CD4-positive, CD25-positive, alpha-beta regulatory T cell (primary cell): ENCODE measurements at places on chromosomes 5 and 9.

- peak overlapping the region; percentile 96 for H3K4me3 ChIP-seq
- peak overlapping the region; percentile 92 for H3K27ac ChIP-seq
- no peaks in the 10 kb centered on the region for H3K36me3 ChIP-seq
- H3K27me3 ChIP-seq, result no peaks in the 10 kb centered on the region
- peaks cover 38% of the 10 kb centered on the region for H3K4me1 ChIP-seq
- peak; percentile 29 for DNase-seq
Measured at GRCh38 chr5:103120607-103121200, 603 bp downstream of the PPIP5K2 start.

GRCh38 chr9:107455425-107456135 is 34.0 kb downstream of the KLF4 start:
- H3K27me3 ChIP-seq, result no peaks in the 10 kb centered on the region
- no peaks in the 10 kb centered on the region for H3K36me3 ChIP-seq
- DNase-seq, result no peak
- H3K27ac ChIP-seq, result no peak overlapping the region
- no peaks in the 10 kb centered on the region for H3K4me1 ChIP-seq
- no peak overlapping the region for H3K4me3 ChIP-seq

GRCh38 chr5:5139777-5140478 is at the start of gene ADAMTS16:
Gene ADAMTS16 (plus strand): TSS chr5:5140330. CDS start chr5:5140468, 138 bp downstream.
- no peak within 1 kb of the TSS for H3K4me3 ChIP-seq
- H3K36me3 ChIP-seq, result no peaks in the 10 kb centered on the region
- peaks cover 6% of the 10 kb centered on the region for H3K27me3 ChIP-seq
- H3K4me1 ChIP-seq, result no peaks in the 10 kb centered on the region

GRCh38 chr5:142107736-142108431 is 695 bp upstream of the NDFIP1 start:
- peaks cover 36% of the 10 kb centered on the region for H3K4me1 ChIP-seq
- peak overlapping the region; percentile 46 for H3K4me3 ChIP-seq
- DNase-seq, result no peak
- H3K36me3 ChIP-seq, result no peaks in the 10 kb centered on the region

DNA sequence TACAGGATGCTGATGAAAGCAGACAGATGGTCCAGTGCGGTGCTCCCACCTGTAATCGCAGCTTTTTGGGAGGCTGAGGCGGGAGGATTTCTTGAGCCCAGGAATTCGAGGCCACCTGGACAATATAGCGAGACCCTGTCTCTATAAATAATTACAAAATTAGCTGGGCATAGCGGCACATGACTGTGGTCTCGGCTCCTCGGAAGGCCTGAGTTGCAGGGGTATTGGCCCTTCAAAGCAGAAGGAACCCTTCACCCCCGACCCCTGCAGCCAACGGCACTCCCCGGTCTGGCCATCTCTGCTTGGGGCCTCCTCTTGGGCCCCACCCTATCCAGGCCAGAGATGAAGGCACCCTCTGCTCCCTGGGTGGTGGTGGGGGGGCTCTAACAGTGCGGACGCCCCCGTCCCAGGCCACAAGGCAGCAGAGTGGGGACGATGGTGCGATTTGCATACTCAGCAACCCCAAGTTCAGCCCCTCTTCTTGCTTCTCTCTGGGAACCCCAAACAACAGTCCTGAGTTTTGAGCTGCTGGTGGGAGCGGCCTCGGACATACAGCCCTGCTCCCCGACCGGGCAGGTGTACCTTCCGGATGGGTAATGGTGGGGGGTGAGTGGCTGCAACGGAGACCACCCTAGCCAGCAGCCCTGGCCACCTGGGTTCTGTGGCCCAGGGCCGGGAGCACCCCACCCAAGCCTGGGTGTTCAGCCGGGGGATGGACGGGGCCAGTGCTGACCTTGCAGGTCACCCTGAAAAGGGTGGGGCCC is 50.7 kb downstream of the NACC2 start:
- H3K4me3 ChIP-seq, result no peak overlapping the region
- no peaks in the 10 kb centered on the region for H3K36me3 ChIP-seq
- H3K27ac ChIP-seq, result no peak overlapping the region
- H3K27me3 ChIP-seq, result no peaks in the 10 kb centered on the region
- H3K4me1 ChIP-seq, result no peaks in the 10 kb centered on the region

GRCh38 chr5:1961952-1962595 is 79.3 kb upstream of the IRX4 start:
- H3K27me3 ChIP-seq, result no peaks in the 10 kb centered on the region
- no peak overlapping the region for H3K27ac ChIP-seq
- H3K4me3 ChIP-seq, result no peak overlapping the region
- H3K4me1 ChIP-seq, result no peaks in the 10 kb centered on the region
- no peaks in the 10 kb centered on the region for H3K36me3 ChIP-seq

DNA sequence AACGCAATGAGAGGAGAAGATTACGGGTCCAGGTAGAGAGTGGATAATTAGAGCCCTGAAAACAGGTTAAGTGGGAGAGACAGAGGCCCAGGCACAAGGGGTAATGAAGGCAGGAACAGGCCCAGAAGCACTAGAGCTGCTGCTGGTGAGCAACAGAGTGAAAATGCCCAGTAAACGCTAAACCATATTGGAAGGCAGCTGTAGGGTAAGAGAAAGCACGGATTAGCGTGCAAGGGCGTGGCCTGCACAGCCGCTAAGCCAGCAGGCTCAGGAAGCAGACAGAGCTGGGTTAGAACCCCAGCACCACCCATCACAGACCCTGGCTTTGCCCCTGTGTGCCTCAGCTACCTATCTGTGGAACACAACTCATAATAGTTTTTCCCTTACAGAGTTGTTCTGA is 93.2 kb downstream of the PAX5 start:
- no peak overlapping the region for H3K4me3 ChIP-seq
- no peak overlapping the region for H3K27ac ChIP-seq
- DNase-seq, result no peak
